ENCODE measurements at places on chromosomes 6 and 20. TPM values are rescaled to one million over a fixed set of nuclear protein-coding genes. Genes with fewer than 3 reads are reported as not detected.

The MLN gene
- total RNA-seq = not detected

The BRD2 gene
- 213 TPM for total RNA-seq

DNA sequence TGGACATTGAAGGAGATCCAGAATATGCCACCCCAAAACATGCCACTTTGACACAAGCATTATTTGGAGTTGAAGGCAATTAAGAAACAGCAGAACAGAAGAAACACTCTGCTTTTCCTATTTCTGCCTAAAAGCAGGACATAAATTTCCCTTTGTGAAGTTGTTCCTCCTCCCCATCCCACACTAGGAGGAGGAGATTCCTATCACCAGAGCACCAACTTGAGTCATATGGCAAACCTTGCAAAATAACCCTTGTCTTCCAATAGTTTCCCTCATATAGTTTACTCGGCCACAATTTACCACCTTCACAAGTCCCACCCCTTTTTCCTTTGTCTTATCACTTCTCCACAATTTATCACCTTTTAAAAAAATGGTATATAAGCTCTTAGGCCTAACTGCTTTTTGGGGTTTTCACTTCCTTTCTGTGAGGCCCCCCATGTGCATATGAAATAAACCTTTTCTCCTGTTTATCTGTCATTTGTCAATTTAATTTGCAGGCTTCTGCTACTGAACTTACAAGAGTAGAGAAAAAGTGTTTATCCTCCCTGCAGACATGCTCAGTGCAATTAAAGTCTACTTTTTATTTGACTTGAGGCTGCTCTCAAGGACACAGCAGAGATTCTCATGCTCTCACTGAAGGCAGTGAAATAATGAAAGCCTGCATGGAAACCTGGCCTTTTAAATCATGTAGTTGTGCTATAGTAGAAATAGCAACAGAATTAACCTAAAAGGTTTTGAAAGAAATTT, 2.8 kb upstream of the RAB23 start:
- peak; percentile 57 for DNase-seq

DNA sequence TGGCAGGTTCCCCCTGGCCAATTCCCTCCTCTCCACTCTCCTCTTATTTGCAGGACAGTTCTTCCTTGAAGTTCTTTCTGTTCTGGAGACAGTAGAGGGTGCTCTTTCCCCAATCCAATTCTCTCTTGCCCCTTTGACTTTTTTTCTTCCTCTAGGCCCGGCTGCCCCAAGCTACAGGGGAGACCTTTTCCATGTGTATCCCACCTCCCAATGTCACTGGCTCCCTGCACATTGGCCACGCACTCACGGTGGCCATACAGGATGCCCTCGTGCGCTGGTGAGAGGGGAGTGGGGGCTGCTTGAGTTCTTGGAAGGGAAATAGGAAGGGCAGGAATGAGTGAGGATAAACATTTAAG, 1.5 kb downstream of the VARS2 start:
- DNase-seq = peak; percentile 40

Data from astrocyte (in vitro differentiated cells and primary cell).